Right cardiac atrium (tissue), 5 donors: ENCODE measurements at places on chromosomes 1 and 21. TPM values are rescaled to one million over a fixed set of nuclear protein-coding genes. Genes with fewer than 3 reads are reported as not detected.

IER5 gene
- 21.9 TPM for total RNA-seq

ISG20L2 gene
- total RNA-seq, result 14.8 TPM

GRCh38 chr1:244319283-244320132, 132.2 kb downstream of the ADSS2 start:
- no peak for DNase-seq

DNA sequence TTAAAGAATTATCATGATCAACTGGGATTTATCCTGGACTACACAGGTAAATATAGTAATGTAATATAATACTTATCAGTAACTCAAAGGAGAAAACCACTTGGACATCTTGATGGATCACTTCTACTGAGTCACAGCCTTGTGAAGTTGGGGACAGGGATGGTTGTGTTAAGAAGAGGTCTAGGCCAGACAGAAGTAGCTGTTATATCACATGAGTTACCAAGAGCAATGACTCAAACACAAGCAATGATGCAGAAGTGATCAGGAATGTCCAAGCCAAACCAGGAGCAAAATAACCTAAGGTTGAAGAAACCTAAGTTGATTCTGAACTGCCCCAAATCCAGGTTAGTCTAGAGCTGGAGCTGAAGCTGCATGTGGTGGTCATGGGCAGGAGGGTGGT, 424.5 kb upstream of the DAB1 start:
- DNase-seq, result no peak

DNA sequence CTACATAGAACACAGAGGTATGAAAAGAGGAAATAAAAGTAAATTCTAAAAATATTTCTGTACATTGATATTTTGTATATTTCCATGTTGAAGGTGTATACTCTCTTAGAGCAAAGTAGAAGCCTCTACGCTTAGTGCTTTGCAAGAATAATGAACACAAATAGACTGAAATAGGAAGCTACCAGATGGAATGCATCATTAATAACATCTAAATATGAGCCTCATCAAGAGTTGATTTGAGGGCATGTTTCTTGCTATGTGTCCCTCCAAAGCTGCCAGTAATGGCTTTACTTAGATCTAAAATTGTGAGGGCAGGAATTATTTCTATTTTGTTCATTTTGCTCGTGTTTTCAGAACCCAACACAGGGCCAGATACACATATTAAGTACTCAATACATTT, 94.4 kb downstream of the KCNT2 start:
- no peak for DNase-seq

DNA sequence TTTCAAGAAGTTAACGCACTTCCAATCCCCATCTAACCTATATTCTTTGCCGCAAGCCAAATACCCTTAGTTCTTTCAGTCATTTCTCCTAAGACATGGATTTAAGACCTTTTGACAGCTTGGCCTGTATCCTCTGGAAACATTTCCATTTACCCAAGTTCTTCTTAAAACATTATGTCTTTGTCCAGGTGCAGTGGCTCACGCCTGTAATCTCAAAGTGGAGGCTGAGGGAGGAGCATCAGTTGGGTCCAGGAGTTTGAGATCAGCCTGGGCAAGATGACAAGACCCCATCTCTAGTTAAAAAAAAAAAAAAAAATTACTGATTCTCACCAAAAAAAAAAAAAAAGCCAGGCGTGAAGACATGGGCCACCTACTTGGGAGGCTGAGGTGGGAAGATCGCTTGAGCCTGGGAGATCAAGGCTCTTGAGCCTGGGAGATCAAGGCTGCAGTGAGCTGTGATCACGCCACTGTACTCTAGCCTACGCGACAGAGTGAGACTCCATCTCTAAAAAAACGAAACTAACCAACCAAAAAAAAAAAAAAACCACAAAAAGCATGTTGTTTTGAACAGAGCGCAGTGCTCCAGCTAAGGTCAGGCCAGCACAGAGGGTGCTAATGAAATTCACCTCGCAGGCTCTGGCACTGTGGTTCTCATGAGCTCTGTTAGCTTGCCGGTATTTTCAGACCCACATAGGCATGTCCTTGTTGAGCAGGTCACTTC, 36.0 kb downstream of the NUAK2 start:
- DNase-seq, result no peak
